Activated CD4-positive, alpha-beta T cell treated with anti-CD3 and anti-CD28 coated beads, Interleukin-2, amount 10 ng/mL, durations not matched to agents 7 days and 5 days (primary cell): ENCODE measurements at places on chromosomes 12 and 14. TPM values are rescaled to one million over a fixed set of nuclear protein-coding genes. Genes with fewer than 3 reads are reported as not detected.

GZMB gene
- 105 TPM for total RNA-seq

HCAR3 gene
- total RNA-seq = not detected

CNTN1 gene
- not detected for total RNA-seq

- no peaks in the 10 kb centered on the region for H3K4me1 ChIP-seq
- no peak overlapping the region for H3K27ac ChIP-seq
- no peaks in the 10 kb centered on the region for H3K36me3 ChIP-seq
- DNase-seq = no peak
These were observed 42.6 kb downstream of the SAMD4A start for GRCh38 chr14:54609576-54609975.

GRCh38 chr12:11482955-11483354 is 87.6 kb upstream of the PRB2 start:
- H3K27ac ChIP-seq = no peak overlapping the region
- H3K27me3 ChIP-seq = peaks cover 5% of the 10 kb centered on the region
- no peak overlapping the region for H3K4me3 ChIP-seq
- H3K36me3 ChIP-seq = no peaks in the 10 kb centered on the region

- H3K4me1 ChIP-seq = no peaks in the 10 kb centered on the region
- no peak overlapping the region for H3K4me3 ChIP-seq
- no peaks in the 10 kb centered on the region for H3K36me3 ChIP-seq
- no peak overlapping the region for H3K27ac ChIP-seq
- peaks cover 2% of the 10 kb centered on the region for H3K27me3 ChIP-seq
These were observed 65.0 kb downstream of the KCNK10 start for GRCh38 chr14:88258021-88258420.

- H3K27ac ChIP-seq = no peak overlapping the region
- H3K4me3 ChIP-seq = no peak overlapping the region
- no peaks in the 10 kb centered on the region for H3K4me1 ChIP-seq
- H3K27me3 ChIP-seq = peaks cover 2% of the 10 kb centered on the region
These were observed 254.0 kb upstream of the USP15 start for GRCh38 chr12:62006076-62006732.
